CD4-positive, alpha-beta T cell treated with Interleukin-6 for 4 hours (primary cell): ENCODE measurements at places on chromosomes 13 and 19.

DNA sequence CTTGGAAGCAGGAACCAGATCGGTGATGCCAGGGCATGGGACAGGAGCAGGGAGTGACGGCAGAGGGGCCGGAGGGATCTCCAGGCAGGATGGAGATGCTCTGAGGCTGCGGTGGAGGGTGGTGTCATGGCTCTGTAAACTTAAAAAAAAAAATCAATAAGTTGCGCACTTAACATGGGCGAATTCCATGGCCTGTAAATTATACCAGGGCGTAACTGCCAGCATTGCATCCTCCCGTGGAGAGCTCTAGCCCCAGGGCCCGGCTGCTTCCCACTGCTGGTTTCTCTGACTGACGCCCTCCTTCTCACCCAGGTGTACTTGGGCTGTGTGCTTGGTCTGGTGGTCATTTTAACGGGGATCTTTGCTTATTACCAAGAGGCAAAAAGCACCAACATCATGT, 8.7 kb downstream of the ATP12A start:
- DNase-seq, result no peak

- DNase-seq, result no peak
These were observed 46.5 kb downstream of the MLLT1 start for GRCh38 chr19:6233056-6233826.

DNA sequence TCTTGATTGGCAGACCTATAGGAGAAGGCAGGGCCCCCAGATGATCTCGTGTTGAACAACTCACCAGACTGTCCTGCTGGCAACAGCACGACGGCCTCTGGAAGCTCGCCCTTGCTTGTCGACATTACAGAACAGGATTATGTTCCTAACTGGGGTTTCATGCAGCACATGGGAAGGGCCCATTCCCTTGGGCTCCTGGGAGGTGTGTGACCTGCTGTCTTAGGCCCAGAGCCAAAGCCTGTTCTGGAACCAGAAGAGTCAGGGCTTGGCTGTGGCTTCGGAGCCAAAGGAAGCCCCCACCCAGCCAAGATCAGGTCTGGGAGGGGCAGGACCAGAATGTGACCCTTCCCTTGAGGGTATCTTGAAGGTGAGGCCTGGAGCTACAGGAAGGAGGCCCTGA, 36.9 kb downstream of the RGCC start:
- DNase-seq, result no peak

GRCh38 chr19:27671876-27672275, 1541.1 kb downstream of the UQCRFS1 start:
- DNase-seq, result no peak
